ENCODE measurements at places on chromosomes 4 and X. TPM values are rescaled to one million over a fixed set of nuclear protein-coding genes. Genes with fewer than 3 reads are reported as not detected.
A peak's percentile ranks its signal among the peaks of the same experiment; 100 is the strongest.

The TMSB15C gene
- 4.9 TPM for total RNA-seq

- DNase-seq: no peak
Observed at GRCh38 chr4:46975812-46976553, 17.4 kb downstream of the GABRA4 start.

The GABRG1 gene
- not detected for total RNA-seq

The TMEM47 gene
- total RNA-seq: 4.7 TPM

GRCh38 chr4:176964116-176964691 is 171.5 kb upstream of the VEGFC start:
- peak; percentile 5 for DNase-seq

- DNase-seq: no peak
Observed at GRCh38 chr4:174210952-174211490, 72.4 kb downstream of the FBXO8 start.

All from Daoy (cell line).